ENCODE measurements at places on chromosomes 4 and X. TPM values are rescaled to one million over a fixed set of nuclear protein-coding genes. Genes with fewer than 3 reads are reported as not detected.
A peak's percentile ranks its signal among the peaks of the same experiment; 100 is the strongest.

GRCh38 chr4:41156574-41156973 is 57.8 kb downstream of the APBB2 start:
- no peak overlapping the region for H3K4me3 ChIP-seq
- H3K27me3 ChIP-seq = no peaks in the 10 kb centered on the region
- H3K36me3 ChIP-seq = no peaks in the 10 kb centered on the region

DNA sequence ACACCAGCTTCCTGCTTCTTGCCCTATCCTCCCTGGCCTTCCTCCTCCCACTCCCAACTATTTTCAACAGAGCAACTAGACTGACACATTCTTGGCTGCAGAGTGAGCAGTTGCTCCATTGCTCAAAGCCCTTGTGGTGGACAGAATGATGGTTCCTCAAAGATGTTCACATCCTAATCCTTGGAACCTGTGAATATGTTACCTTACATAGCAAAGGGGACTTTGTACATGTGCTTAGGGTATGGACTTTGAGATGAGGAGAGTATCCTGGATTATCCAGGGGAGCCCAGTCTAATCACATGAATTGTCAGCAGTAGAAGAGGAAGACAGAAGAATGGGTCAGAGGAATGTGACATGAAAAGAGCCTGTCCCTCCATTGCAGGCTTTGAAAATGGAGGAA is 24.9 kb upstream of the HOPX start:
- no peak overlapping the region for H3K27ac ChIP-seq
- H3K36me3 ChIP-seq = no peaks in the 10 kb centered on the region
- H3K27me3 ChIP-seq = no peaks in the 10 kb centered on the region
- no peaks in the 10 kb centered on the region for H3K4me1 ChIP-seq
- H3K4me3 ChIP-seq = no peak overlapping the region

DNA sequence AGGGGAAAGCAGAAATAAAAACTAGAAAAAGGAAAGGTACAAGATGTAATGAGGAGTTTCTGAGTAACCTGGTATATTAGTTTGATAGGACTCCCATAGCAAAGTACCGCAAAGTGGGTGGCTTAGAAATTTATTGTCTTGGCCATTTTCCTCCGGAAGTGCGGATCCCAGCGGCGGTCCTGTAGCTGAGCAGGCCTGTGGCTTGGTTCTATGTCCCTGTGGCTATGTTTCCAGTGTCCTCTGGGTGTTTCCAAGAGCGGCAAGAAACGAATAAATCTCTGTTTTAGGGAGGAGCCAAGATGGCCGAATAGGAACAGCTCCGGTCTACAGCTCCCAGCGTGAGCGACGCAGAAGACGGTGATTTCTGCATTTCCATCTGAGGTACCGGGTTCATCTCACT is 44.0 kb upstream of the LDB2 start:
- DNase-seq = no peak
- H3K27me3 ChIP-seq = no peaks in the 10 kb centered on the region
- no peaks in the 10 kb centered on the region for H3K36me3 ChIP-seq

- no peak overlapping the region for H3K4me3 ChIP-seq
- H3K27me3 ChIP-seq = no peaks in the 10 kb centered on the region
- peak overlapping the region; percentile 57 for H3K27ac ChIP-seq
- no peaks in the 10 kb centered on the region for H3K36me3 ChIP-seq
Measured at GRCh38 chr4:88320780-88321373, 36.5 kb upstream of the PPM1K start.

DNA sequence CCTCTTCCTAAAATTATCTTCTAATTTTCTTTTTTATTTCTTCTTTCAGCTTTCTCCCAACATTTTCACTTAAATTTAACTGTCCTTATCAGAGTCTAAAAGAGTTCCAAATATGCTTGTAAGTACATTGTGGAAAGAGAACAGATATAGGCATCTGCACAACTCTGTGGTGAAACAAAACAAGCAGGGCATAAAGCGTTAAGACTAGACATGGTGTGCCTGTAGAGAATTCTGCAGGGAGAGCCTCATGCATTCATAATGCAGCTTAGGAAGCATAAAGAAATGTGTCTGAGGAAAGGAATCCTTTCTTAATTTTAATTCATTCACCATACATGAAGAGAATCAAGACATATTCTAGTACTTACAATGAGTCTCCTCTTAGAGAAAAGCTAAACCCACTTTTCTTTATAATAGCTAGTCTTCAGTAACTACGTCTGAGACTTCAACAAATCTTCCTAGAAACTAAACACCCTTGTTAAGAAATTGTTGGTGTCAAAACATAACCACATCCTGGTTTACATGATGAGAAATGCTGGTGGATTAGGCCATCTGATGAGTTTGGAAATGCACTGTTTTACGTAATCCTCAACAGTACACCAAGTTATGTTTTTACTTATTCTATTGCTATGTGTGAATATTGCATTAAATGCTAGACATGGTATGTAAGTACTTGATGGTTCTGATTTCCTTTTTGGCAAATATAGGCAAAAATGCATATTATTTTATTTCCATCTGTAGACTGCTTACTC is 307.8 kb upstream of the GIMD1 start:
- no peaks in the 10 kb centered on the region for H3K36me3 ChIP-seq
- H3K27me3 ChIP-seq = no peaks in the 10 kb centered on the region
- no peak overlapping the region for H3K27ac ChIP-seq
- H3K4me3 ChIP-seq = no peak overlapping the region

ITIH6 gene
- total RNA-seq = not detected

DNA sequence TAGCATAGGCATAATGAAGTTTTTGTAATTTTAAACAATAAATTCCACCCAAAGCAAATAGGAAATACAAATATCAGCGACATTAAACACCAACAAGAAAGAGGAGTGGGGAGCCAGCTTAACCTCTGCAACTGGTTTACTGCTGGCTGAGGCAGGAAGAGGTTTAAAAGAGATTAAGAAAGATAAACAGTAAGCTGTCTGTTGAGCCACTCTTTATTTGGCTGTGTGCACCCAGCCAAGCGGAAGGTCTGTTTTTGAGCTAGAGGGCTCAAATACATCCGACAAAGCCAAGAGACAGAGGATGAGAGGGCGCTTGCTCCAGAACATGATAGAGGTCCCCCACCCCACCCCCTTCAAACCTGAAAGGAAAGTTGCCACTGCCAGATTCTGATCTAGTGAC is 191.4 kb downstream of the MGST2 start:
- no peaks in the 10 kb centered on the region for H3K36me3 ChIP-seq
- H3K4me1 ChIP-seq = no peaks in the 10 kb centered on the region

- DNase-seq = no peak
- H3K27ac ChIP-seq = no peak overlapping the region
- H3K36me3 ChIP-seq = no peaks in the 10 kb centered on the region
Measured at GRCh38 chrX:138765051-138765450, 53.5 kb upstream of the FGF13 start.

DNA sequence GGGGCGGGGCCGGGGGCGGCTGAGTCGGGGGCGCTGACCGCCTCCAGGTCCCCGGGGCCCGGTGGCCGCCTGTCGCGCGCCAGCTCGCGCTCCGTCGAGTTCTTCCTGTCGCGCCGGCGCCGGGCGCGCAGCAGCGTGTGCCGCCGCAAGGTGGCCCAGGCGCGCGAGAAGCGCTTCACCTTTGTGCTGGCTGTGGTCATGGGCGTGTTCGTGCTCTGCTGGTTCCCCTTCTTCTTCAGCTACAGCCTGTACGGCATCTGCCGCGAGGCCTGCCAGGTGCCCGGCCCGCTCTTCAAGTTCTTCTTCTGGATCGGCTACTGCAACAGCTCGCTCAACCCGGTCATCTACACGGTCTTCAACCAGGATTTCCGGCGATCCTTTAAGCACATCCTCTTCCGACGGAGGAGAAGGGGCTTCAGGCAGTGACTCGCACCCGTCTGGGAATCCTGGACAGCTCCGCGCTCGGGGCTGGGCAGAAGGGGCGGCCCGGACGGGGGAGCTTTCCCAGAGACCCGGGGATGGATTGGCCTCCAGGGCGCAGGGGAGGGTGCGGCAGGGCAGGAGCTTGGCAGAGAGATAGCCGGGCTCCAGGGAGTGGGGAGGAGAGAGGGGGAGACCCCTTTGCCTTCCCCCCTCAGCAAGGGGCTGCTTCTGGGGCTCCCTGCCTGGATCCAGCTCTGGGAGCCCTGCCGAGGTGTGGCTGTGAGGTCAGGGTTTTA is 1.5 kb downstream of the ADRA2C start:
- no peaks in the 10 kb centered on the region for H3K4me1 ChIP-seq
- no peak for DNase-seq
- H3K27me3 ChIP-seq = peaks cover 64% of the 10 kb centered on the region

ADH1C gene
- total RNA-seq = 8.8 TPM

DNA sequence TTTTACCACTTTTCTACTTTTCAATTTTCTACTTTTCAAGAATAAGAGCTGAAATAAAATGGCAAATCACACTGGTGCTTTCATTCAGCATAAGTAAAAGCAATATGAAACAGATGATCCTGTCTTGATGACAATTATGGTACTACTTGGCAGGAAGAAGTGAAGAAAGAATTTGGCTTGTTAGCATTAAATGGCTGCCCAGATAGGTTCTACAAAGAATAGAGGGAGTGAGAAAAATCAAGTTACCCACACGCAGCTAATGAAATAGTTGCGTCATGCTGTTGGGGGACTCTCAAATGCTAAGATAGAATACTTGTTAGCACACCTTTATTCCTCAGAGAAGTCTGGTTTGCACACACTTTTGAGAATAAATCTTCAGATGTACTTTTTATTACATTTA is 12.5 kb upstream of the LCORL start:
- no peak for DNase-seq
- H3K4me3 ChIP-seq = no peak overlapping the region
- H3K27me3 ChIP-seq = no peaks in the 10 kb centered on the region
- H3K4me1 ChIP-seq = no peaks in the 10 kb centered on the region
- H3K36me3 ChIP-seq = no peaks in the 10 kb centered on the region

DNA sequence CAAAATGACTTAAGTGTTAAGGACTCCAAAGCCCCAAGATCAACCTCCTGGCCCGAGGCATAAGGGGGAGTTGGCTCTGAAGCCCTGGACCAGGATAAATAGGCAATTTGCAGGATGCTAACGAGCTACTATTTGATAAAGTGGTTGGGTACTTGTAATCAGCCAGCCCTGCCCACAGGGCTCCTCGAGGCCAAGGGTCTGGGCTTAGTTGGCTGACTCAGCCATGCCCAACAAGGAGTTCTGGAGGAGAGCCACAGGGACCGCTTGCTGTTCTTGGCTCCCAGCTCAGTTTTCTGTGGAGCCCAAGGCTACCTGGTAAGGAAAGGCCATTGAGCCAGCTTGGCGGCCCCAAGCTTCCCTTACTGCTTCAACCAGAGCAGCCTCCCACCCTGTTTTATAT is 7.8 kb downstream of the HMGB3 start:
- no peak overlapping the region for H3K4me3 ChIP-seq
- no peak for DNase-seq
- H3K4me1 ChIP-seq = no peaks in the 10 kb centered on the region
- H3K27ac ChIP-seq = no peak overlapping the region
- H3K36me3 ChIP-seq = no peaks in the 10 kb centered on the region

DNA sequence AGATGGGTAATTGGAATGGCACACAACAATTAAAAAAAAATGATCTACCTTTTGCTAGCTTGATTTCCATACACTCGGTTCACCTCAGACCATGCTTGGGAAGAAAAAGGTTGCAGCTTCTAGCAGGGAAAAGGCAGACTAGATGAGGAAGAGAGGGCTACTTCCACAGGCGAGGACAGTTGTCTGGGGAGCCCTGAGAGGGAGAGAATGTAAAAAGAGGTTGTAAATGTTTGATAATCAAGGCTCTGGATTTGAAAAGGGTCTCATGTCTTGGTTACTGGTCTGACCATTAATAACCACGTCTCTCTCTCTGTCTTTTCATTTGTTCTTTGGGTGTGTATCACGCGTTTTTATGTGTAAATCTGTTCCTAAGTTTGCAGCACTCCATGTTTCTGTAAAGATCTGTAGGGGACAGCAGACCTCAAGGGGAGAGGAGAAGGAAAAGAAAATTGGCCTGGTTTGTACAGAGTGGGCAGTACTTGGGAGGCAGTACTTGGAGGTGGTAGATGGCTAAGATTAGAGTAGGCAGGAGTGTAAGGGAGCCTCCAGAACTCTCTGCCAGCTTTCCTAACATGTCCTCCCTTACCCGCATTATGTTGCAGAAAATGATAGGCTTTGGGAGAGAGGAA is 750 bp downstream of the ARMCX5 start:
- H3K27ac ChIP-seq = peak overlapping the region; percentile 81
- H3K4me1 ChIP-seq = no peaks in the 10 kb centered on the region
- peak overlapping the region; percentile 53 for H3K4me3 ChIP-seq
- H3K36me3 ChIP-seq = no peaks in the 10 kb centered on the region
- H3K27me3 ChIP-seq = peaks cover 13% of the 10 kb centered on the region
- DNase-seq = no peak

- no peaks in the 10 kb centered on the region for H3K36me3 ChIP-seq
- H3K27me3 ChIP-seq = no peaks in the 10 kb centered on the region
- H3K27ac ChIP-seq = no peak overlapping the region
- H3K4me1 ChIP-seq = no peaks in the 10 kb centered on the region
- no peak for DNase-seq
- H3K4me3 ChIP-seq = no peak overlapping the region
Measured at GRCh38 chr4:89712827-89713226, 124.1 kb downstream of the SNCA start.

CXCL5 gene
- 0.15 TPM for total RNA-seq

MSX1 gene
- total RNA-seq = 5.4 TPM

GRCh38 chr4:7240306-7240705 is 48.0 kb downstream of the SORCS2 start:
- DNase-seq = no peak
- no peaks in the 10 kb centered on the region for H3K4me1 ChIP-seq
- H3K36me3 ChIP-seq = no peaks in the 10 kb centered on the region
- no peak overlapping the region for H3K27ac ChIP-seq

STPG2 gene
- 1.6 TPM for total RNA-seq

DNA sequence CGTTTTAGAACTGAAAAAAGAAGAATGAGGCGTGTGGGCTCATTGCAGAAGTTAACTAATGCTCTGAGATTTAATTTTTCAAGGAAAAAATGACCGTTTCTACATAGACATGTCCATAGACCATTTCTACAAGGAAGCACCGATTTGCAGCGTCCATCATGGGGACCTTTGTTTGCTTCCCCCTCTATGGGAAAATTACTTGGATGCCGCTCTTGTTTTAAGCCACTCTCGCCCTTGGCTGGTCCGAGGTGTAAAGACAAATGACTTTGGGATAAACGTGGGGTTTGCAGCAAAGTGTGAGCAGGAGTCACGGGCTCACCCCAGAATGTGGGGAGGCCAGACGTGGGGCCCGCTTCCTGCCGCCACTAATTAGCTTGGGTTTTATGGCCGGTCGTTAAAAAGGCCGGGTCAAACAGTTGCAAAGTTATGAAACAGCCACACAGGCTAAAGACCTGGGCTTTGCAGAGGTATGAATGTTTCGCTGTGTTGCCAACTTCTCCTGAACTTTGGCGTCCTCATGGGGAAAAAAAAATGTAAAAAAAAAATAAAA is 235.9 kb downstream of the SHOX start:
- H3K4me3 ChIP-seq = no peak overlapping the region
- no peak overlapping the region for H3K27ac ChIP-seq
- peaks cover 15% of the 10 kb centered on the region for H3K27me3 ChIP-seq
- H3K36me3 ChIP-seq = no peaks in the 10 kb centered on the region
- no peaks in the 10 kb centered on the region for H3K4me1 ChIP-seq

GRCh38 chrX:103418811-103419340 is 42.5 kb downstream of the BEX3 start:
- H3K27ac ChIP-seq = no peak overlapping the region
- no peaks in the 10 kb centered on the region for H3K36me3 ChIP-seq
- no peak overlapping the region for H3K4me3 ChIP-seq
- no peak for DNase-seq

- DNase-seq = no peak
- H3K27me3 ChIP-seq = no peaks in the 10 kb centered on the region
- H3K4me3 ChIP-seq = peak overlapping the region; percentile 67
- H3K4me1 ChIP-seq = peaks cover 4% of the 10 kb centered on the region
- peak overlapping the region; percentile 93 for H3K27ac ChIP-seq
Measured at GRCh38 chrX:40108959-40109287, 11.2 kb upstream of the BCOR start.

- peak; percentile 35 for DNase-seq
- peak overlapping the region; percentile 57 for H3K27ac ChIP-seq
- H3K4me1 ChIP-seq = no peaks in the 10 kb centered on the region
- no peaks in the 10 kb centered on the region for H3K27me3 ChIP-seq
- H3K36me3 ChIP-seq = no peaks in the 10 kb centered on the region
Measured at GRCh38 chr4:40462326-40462725, 127.2 kb downstream of the CHRNA9 start.

HSFX2 gene
- total RNA-seq = not detected

All from breast epithelium (tissue), 4 donors.